ENCODE measurements at places on chromosomes 3 and 15. TPM values are rescaled to one million over a fixed set of nuclear protein-coding genes. Genes with fewer than 3 reads are reported as not detected.

DNA sequence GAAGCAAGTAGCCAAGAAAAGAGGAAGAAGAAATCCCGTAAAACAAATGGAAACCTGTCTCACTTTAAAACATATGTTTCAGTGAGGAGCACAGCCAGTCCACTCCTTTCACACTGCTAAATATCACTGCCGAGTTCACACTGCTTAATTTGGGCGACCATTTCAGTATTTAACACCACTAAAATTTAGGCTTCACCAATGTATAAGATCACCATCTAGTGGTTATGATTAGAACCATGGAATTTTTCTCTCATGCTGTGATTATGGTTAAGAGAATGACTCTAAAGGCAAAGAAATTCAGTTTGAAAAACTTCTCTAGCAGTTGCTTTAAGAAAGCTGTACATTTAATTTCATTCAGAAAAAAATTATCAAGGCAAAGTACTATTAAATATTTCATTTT, 16.6 kb downstream of the SLC4A7 start:
- no peak for DNase-seq

DNA sequence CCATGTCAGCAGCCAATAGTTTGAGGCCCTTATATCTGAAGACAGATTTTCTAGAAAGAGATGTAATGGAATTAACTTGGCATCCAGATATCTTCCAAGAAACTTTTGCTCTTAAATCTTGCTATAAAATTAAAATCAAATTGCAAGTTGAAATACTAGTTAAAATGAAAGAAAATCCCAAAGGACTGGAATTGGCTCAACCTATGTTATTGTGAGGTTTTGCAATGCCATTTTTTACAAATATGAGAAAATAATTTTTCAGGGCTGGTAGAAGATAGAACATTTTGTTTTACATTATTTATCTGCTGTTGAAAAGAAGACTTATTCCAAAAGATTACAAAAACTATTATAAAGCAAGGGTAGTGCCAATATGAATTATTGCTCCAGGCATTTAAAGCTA, 92.2 kb upstream of the AGTR1 start:
- DNase-seq = no peak

The CRELD1 gene
- 16.0 TPM for total RNA-seq

DNA sequence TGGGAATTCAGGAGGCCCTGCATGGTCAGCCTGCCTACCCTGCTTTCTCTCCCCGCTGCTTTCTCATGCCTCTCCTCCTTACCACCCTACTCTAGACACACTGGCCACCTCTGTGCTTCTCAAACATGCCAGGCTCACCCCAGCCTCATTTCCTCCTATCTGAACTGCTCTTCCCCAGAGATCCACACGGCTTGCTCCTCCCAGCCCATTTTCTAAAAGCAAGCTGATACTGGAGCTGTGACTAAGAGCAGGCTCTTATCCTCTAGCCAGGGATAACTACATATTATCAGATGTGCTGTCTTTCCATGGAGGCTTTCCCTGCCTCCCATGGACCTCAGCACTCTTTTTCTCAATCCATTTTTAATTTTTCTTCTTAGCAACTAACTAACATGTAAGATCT, 85.9 kb downstream of the BOC start:
- DNase-seq = no peak

GRCh38 chr3:81643721-81644120, 117.7 kb downstream of the GBE1 start:
- DNase-seq = no peak

DNA sequence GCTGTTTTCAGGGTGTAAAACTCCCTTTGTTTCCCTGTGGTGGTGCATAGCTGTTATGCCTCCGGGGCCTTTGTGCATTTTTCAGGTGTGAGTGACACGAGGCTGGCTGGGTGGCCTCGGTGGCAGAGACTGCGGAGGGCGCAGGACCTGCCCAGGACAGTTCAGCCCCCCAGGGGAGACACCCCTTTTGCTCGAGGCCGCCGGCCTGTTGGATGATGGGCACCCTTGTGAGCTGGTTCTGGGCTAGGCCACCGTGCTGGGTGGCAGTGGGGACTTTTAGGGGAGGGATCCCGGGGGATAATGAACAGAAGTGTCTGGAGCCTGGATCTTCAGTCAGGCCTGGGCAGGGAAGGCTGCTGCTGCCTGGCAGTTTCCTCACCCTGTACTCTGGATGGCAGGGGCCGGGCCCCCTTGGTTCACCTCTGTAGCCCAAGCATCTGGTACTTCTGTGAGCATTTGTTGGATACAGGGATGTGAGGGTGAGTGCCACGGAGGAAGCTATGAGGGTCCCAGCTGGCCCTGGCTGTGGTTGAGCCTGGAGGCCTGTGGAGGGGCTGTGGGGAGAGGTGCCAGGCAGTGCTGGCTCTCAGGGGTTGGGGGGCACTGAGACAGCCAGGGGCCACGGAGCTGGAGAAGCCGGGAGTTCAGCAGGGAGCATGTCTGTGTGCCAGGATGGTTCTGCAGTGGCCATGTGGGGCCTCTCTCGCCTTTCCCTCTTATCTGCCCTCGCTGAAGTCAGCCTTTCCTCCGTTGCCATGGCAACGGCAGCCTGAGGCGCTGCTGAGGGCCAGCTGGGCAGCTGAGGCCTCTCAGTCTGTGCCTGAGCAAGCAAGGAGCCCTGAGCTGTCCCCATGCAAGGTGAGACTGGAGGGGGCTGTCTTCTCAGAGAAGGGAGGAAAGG, 49.0 kb downstream of the KY start:
- DNase-seq = no peak

The HIGD2B gene
- 0.27 TPM for total RNA-seq

- DNase-seq = no peak
Measured at GRCh38 chr3:18049096-18049495, 306.7 kb upstream of the TBC1D5 start.

- DNase-seq = no peak
Measured at GRCh38 chr15:63312286-63312685, 34.9 kb downstream of the APH1B start.

All from CD8-positive, alpha-beta memory T cell (primary cell).